Activated T-helper 1 cell treated with Interleukin-2 at 50 U/mL for 16 hours (primary cell): ENCODE measurements at places on chromosomes 5 and 9.
A peak's percentile ranks its signal among the peaks of the same experiment; 100 is the strongest.

GRCh38 chr5:171094356-171094755, 214.7 kb upstream of the TLX3 start:
- DNase-seq: no peak

DNA sequence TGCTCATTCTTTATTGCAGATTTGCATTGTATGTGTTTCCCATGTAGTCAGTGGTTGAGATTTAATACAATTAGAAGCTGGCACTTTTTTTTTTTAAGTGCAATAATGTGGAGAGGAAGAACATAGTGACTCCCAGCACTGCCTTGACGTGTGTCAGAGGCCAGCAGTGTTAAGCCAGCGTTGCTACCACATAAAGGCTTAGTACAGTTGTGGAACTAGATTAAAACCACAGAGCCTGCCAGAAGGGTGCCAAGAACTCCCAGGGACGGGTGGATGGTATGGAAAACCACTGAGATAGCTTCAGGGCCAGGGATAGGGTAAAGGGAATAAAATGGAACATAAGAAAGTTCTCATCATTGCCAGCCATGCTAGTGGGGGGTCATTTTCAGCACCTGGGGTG, 142.9 kb downstream of the TRIO start:
- no peak for DNase-seq

DNA sequence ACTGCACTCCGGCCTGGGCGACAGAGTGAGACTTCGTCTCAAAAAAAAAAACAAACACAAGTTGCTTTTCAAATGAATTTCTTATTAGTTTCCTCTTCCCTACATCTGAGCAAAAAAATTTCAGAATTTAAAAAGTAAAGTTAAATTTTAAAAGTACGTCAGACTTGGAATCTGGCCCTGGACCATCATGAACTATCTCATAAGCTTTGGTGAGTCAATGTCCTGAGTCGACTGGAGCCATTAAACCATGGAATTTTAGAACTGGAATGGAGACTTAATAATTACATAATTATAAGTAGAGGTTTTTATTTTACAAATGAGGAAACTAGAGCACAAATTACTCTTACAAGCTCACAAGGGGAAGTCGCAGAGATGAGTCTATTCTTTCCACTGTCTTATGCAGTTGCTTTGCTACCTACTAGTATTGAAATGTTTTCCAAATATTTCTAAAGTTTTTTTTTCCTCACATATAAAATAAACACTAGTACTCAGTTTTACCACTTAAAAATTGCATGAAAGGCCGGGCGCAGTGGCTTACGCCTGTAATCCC, 98.0 kb upstream of the ZNF608 start:
- DNase-seq: no peak

DNA sequence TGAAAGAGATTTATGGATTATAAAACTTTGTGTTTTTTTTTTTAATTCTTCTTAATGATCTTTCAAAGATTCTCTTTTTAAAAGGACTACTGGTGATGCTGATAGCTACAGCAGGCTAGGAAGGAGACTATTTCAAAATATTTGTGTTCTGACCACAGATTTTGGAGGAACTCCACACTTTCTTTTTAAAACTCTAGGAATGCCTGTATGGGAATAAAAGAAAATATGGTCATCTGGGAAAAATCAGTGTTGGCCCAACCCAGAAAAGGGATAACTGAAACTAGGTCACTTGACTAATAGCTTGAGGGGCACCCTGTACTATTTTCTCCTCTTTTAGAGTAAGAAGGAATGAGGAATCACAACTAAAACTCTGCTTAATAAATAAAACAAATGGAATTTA, 97.6 kb upstream of the ADAMTS19 start:
- DNase-seq: no peak

- no peak for DNase-seq
Observed at GRCh38 chr9:102106439-102106838, 368.0 kb upstream of the GRIN3A start.

- DNase-seq: no peak
Observed at GRCh38 chr9:135277219-135278201, 190.0 kb downstream of the OLFM1 start.

DNA sequence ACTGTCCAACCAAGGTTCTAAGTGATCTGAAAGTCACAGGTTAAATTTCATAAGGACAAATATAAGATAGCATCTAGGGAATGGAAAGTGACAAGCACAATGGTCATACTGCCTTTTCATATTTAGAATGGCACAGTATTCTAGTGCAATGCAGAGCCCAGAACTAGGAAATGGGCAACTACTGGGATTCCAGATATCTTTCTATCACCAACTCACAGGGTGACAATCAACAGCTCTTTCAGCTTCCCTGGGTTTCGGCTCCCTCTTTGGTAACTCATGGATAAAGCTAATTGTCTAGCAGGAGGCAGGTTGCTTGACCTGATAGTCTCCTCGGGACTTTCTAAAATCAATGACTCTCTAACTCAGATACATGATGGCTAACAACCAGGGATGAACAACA, 60.4 kb downstream of the NR3C1 start:
- no peak for DNase-seq

DNA sequence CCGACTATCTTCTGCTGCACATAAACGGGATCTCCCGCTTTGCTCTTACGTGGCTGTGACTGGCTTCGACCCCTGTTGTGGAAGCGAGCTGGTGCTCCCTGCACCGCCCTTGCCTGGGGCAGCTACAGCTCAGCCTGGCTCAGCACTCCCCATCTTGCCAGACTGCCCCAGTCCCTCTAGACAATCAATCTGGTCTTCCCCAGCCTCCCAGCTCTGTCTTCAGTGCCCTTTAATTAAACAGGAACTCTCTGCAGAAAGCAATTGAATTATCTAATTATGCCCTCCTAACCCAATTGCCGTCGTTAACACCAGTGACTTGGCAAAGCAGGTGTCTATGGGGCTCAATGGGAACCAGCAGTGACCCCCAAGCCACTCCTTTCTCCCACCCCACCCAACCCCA, 18.9 kb upstream of the NTNG2 start:
- no peak for DNase-seq

- no peak for DNase-seq
Observed at GRCh38 chr9:91803970-91804752, 145.9 kb downstream of the ROR2 start.

- DNase-seq: peak; percentile 79
Observed at GRCh38 chr9:135499326-135500070, 984 bp upstream of the MRPS2 start.

- DNase-seq: no peak
Observed at GRCh38 chr9:72827950-72828731, 124.7 kb downstream of the ALDH1A1 start.
